ENCODE measurements at places on chromosomes 13 and 19.

GRCh38 chr19:752652-753517 is 2.0 kb downstream of the MISP start:
- DNase-seq = peak; percentile 79

GRCh38 chr19:48509467-48510194 is 2.0 kb downstream of the LMTK3 start:
- DNase-seq = no peak

DNA sequence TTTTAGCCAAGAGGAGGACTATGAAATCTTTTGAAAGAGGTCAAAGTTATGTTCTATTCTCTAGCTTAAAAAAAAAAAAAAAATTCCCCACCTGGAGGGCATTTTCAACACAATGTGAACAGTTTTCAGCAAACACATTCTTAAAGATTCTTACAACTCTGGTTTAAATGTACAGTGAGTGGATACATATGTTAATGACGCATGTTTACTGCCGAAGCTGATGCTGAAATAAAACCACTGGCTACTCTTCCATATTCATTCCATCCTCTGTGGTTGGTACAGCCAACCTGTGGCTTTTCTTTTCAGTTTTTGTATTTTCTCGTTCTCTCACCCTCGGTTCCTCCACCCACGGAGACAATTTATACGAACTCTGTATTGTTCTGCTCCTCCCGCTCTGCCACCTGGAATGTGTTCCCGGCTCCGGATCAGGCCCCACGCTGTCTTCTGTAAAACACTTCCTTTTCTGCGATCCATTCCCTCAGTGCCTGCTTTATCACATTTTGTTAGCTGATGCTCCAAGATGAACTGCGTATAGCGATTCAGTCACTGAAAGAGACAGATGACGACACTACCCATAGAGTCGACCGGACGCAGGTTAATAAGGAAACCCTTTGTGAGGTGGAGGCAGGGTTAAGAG is 466.4 kb upstream of the ARGLU1 start:
- DNase-seq = peak; percentile 46

DNA sequence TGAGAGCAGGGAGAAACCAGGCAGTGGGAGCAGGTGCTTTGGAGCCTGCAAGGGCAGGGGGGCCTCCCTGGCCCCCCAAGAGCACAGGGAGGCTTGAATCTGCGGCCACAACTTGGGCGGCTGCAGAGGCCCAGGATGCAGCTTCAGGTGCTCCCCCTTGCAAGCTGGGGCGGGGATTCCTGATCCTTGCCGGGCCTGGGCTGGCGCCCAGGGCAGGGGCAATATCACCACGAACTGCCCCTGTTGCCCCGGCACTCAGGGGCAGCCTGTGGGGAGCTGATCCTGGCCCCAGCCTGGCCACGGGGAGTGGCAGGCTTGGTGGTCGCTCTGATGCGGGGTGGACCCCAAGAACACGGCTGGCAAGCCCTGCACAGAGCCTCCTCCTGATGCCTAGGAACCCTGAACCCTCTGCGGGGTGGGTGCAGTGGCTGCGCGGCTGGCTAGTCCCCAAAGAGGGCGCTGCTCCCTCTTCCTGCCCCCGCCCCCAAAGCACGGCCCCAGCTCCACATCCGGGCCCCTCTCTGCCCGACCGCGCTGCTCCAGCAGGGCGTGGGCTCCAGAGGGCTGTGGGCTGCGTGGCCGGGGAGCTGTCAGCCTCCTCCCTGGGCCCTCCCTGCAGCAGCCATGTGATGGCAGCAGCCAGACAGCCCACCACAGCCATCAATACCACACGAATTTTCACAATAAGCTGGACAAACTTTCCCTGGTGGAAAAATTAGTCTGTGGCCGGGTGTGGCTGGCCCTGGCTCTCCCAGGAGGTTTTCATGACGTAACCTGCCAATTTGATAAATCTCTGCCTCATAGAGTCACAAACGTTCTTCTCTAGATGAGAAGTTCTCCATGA is 21.0 kb downstream of the TNFSF9 start:
- peak; percentile 43 for DNase-seq

DNA sequence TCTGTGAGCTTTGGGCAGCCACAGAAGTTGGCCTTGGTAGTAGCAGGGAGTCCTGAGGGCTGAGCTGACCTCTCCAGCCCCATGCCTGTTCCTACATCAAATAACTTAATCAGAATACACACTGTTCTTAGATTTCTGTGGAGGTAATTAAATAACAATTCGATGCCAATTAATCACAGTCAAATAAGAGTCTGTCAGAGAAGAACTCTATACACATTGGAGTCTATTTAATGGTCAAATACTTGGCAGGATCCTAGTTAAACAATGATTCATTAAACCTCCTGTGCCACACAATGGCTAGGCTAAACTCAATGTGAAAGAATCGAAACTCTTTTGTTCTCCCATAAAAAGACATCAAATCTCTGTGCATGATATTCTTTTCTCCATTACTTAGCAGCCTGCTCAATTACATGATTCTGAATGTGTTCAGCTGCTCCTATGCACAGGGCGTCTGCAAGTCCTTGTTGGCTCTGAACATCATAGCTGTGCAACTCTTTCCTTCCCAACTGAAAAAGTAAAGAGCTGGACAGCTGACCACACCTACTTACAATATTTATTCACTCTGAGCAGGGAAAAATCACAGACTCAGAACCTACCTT is 173.1 kb downstream of the ABCC4 start:
- no peak for DNase-seq

- no peak for DNase-seq
Measured at GRCh38 chr13:96481482-96481881, 391.6 kb downstream of the HS6ST3 start.

DNA sequence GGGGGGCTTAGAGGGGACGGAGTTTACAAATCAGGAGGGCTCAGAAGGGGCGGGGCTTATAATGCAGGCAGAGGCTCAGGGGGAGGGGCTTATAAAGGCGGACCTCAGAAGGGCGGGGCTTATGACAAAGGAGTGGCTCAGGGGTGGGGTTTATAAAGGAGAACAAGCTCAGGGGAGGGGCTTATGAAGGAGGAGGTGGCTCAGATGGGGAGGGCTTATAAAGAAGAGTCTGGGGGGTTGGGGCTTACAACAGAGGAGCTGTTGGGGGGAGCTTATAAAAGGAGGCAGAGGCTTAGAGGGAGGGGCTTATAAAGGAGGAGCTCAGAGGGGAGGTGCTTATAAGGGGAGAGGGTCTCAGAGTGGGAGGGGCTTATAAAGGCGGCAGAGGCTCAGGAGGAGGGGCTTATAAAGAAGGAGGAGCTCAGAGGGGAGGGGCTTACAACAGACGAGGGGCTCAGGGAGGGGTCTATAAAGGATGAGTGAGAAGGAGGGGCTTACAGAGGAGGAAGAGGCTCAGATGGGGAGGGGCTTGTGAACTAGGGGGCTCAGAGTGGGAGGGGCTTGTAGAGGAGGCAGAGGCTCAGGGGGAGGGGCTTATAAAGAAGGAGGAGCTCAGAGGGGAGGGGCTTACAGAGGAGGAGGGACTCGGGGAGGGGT is 1.0 kb downstream of the SMIM24 start:
- DNase-seq = no peak
